Ascending aorta (tissue), 2 donors: ENCODE measurements at places on chromosomes 5 and 9. TPM values are rescaled to one million over a fixed set of nuclear protein-coding genes. Genes with fewer than 3 reads are reported as not detected.

- no peaks in the 10 kb centered on the region for H3K27me3 ChIP-seq
- no peak overlapping the region for H3K4me3 ChIP-seq
- no peak for DNase-seq
- no peak overlapping the region for H3K27ac ChIP-seq
- no peaks in the 10 kb centered on the region for H3K36me3 ChIP-seq
These were observed 47.1 kb upstream of the AKNA start for GRCh38 chr9:114434878-114435311.

PTAR1 gene
- total RNA-seq = 13.3 TPM

GRCh38 chr5:145931718-145932117, 4.7 kb upstream of the SH3RF2 start:
- H3K27ac ChIP-seq = no peak overlapping the region
- H3K4me1 ChIP-seq = no peaks in the 10 kb centered on the region
- H3K36me3 ChIP-seq = no peaks in the 10 kb centered on the region
- DNase-seq = no peak

- H3K27me3 ChIP-seq = no peaks in the 10 kb centered on the region
- DNase-seq = no peak
- no peaks in the 10 kb centered on the region for H3K36me3 ChIP-seq
- no peak overlapping the region for H3K4me3 ChIP-seq
- no peaks in the 10 kb centered on the region for H3K4me1 ChIP-seq
These were observed 17.6 kb downstream of the MEGF9 start for GRCh38 chr9:120696551-120697230.

NXNL2 gene
- total RNA-seq = not detected

DNA sequence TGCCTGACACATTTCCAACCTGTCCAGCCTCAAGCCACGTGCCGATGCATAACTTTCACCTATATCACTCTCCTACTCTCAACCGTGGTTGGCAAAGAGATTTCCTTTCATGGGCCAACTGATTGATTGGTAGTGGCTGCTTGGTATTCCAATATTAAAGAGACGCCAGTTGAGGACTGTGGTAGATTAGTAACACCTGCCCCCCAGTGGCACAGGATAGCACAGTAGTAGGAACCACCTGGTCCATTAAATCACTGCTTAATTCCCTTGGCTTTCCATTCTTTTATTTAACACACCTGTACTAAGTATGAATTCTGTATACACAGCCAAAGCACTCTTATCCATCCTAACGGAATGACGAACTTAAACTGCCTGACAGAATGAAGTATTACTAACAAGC, 19.1 kb upstream of the FOXB2 start:
- H3K27ac ChIP-seq = no peak overlapping the region
- H3K4me3 ChIP-seq = no peak overlapping the region
- no peaks in the 10 kb centered on the region for H3K36me3 ChIP-seq
- no peaks in the 10 kb centered on the region for H3K27me3 ChIP-seq

GRCh38 chr9:34203275-34203991, 24.6 kb downstream of the UBAP1 start:
- no peak overlapping the region for H3K27ac ChIP-seq
- H3K36me3 ChIP-seq = peaks cover 13% of the 10 kb centered on the region
- H3K27me3 ChIP-seq = no peaks in the 10 kb centered on the region
- H3K4me1 ChIP-seq = no peaks in the 10 kb centered on the region
- no peak overlapping the region for H3K4me3 ChIP-seq

GRCh38 chr9:7079051-7079450, 321.3 kb downstream of the KDM4C start:
- H3K4me1 ChIP-seq = no peaks in the 10 kb centered on the region
- no peak overlapping the region for H3K27ac ChIP-seq
- peaks cover 15% of the 10 kb centered on the region for H3K36me3 ChIP-seq
- no peak for DNase-seq
- H3K4me3 ChIP-seq = no peak overlapping the region

- no peak for DNase-seq
- H3K27me3 ChIP-seq = no peaks in the 10 kb centered on the region
- no peak overlapping the region for H3K4me3 ChIP-seq
- H3K4me1 ChIP-seq = no peaks in the 10 kb centered on the region
- H3K36me3 ChIP-seq = no peaks in the 10 kb centered on the region
- no peak overlapping the region for H3K27ac ChIP-seq
These were observed 119.2 kb upstream of the ABCA1 start for GRCh38 chr9:105046907-105047741.

DNA sequence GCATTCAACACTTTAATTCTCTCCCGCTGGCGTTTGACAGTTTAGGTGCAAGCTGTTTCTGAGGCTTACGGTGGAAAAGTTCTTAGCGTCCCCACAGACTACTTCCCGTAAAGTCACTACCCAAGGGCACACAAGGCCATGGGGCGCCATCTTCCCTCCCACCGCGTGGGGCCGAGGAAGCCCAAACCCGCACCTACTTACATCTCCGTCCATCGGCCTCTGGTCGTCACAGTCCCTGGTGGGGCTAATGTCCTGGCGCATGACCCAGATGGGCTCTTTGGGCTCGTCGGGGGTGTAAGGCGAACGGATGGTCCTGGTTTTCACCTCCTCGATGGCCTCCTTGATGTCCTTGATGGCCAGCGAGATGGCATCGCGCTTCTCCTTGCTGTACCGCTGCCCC, 156.4 kb downstream of the APBA1 start:
- peaks cover 9% of the 10 kb centered on the region for H3K36me3 ChIP-seq
- no peak for DNase-seq
- no peak overlapping the region for H3K4me3 ChIP-seq
- H3K27me3 ChIP-seq = no peaks in the 10 kb centered on the region
- H3K4me1 ChIP-seq = no peaks in the 10 kb centered on the region

- H3K27me3 ChIP-seq = no peaks in the 10 kb centered on the region
- no peaks in the 10 kb centered on the region for H3K4me1 ChIP-seq
These were observed 26.2 kb upstream of the SPTLC1 start for GRCh38 chr9:92141144-92142129.

GRCh38 chr9:14293801-14294200, 20.1 kb downstream of the NFIB start:
- peaks cover 12% of the 10 kb centered on the region for H3K4me1 ChIP-seq
- no peak for DNase-seq
- no peaks in the 10 kb centered on the region for H3K27me3 ChIP-seq
- H3K36me3 ChIP-seq = no peaks in the 10 kb centered on the region

TEX48 gene
- not detected for total RNA-seq

- H3K4me3 ChIP-seq = no peak overlapping the region
- no peak for DNase-seq
- H3K36me3 ChIP-seq = no peaks in the 10 kb centered on the region
- no peaks in the 10 kb centered on the region for H3K27me3 ChIP-seq
These were observed 72.6 kb downstream of the VAV2 start for GRCh38 chr9:133919253-133920115.

DNA sequence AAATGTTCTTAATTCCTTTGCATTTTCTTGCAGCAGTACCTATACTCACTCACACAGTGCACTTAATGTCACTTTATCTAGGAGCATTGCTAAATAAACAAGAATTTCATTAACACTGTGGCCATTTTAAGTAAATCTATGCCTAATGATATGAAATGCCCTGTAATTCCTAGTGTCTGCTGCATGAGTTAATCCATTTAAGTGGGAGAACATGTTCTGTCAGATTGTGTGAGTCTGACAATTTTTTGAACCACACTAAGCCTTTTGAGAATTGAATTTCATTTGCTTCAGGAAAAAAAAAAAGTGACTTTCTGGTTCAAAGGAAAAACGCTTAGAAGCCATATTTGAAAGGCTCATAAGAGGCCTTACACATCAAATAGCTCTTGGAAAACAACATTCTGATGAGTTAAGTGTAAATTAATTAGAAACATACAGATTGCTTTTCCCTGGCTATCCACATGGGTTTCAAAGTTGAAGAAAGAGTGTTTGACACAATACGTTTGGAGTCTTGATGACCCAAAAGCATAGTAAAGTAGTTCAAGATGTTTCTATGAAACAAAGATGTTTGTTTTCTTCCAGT, 446.7 kb upstream of the GRAMD2B start:
- no peaks in the 10 kb centered on the region for H3K4me1 ChIP-seq
- no peak overlapping the region for H3K27ac ChIP-seq
- H3K4me3 ChIP-seq = no peak overlapping the region
- DNase-seq = no peak

ZNF883 gene
- total RNA-seq = not detected

- no peaks in the 10 kb centered on the region for H3K36me3 ChIP-seq
- H3K27me3 ChIP-seq = no peaks in the 10 kb centered on the region
- no peak overlapping the region for H3K4me3 ChIP-seq
- H3K4me1 ChIP-seq = no peaks in the 10 kb centered on the region
- H3K27ac ChIP-seq = no peak overlapping the region
- no peak for DNase-seq
These were observed 126.4 kb upstream of the ZNF366 start for GRCh38 chr5:72633649-72634048.

DNA sequence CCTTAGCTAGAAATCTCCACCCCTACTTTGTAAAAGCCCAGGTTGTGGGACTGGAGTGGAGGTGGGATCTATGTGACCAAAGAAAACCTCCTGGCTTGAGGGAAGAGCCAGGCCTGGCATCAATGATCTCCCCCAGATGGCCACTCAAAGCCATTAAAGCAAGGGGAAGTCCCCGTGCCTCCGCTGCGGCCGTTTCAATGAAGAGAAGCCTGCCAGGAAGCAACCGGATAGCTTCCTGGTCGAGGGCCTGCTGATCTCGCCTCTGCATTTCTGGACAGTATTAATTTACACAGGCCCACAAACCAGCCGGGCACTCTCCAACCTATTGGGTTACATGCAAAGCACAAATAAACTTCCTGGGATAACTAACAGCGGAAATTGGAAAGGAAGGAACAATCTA, 160.5 kb upstream of the MSX2 start:
- no peaks in the 10 kb centered on the region for H3K27me3 ChIP-seq
- H3K4me3 ChIP-seq = no peak overlapping the region
- DNase-seq = no peak
- no peaks in the 10 kb centered on the region for H3K4me1 ChIP-seq

DNA sequence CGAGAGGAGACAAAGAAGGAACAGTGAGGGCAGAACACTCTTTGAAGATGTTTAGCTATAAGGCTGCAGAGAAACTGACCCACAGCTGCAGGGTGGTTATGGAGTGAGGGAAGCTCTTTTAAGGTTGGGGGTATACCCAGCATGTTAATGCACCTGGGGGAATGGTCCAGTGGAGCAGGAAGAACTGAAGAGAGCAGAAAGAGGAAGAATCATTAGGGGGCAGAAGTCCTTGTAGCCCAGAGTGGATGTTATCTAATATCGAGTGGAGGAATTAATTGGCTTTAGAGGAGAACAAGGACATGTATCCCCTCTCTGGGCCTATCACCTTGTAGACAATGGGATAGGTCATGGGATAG, 7.7 kb downstream of the IL4 start:
- DNase-seq = no peak
- no peaks in the 10 kb centered on the region for H3K36me3 ChIP-seq
- H3K4me3 ChIP-seq = no peak overlapping the region
- H3K27me3 ChIP-seq = no peaks in the 10 kb centered on the region
- peaks cover 9% of the 10 kb centered on the region for H3K4me1 ChIP-seq
- no peak overlapping the region for H3K27ac ChIP-seq
